Smooth muscle cell of the coronary artery (primary cell): ENCODE measurements at places on chromosomes 16 and 17. TPM values are rescaled to one million over a fixed set of nuclear protein-coding genes. Genes with fewer than 3 reads are reported as not detected.

Gene SLC16A13
- 0.12 and 0.23 TPM in 2 replicates for total RNA-seq

Gene ABCC6
- total RNA-seq = 0.30 and 0.47 TPM in 2 replicates

Gene CHST5
- total RNA-seq = not detected in 2 replicates

Gene KRTAP1-5
- total RNA-seq = not detected in 2 replicates

Gene PRM3
- total RNA-seq = not detected in 2 replicates

Gene TEKT3
- total RNA-seq = 0.59 TPM in 1 of 2 replicates, not detected in the other

Gene GSG1L
- not detected in 2 replicates for total RNA-seq

Gene AATK
- total RNA-seq = under 0.01 and 0.15 TPM in 2 replicates

Gene ZC3H7A
- 21.8 and 28.7 TPM in 2 replicates for total RNA-seq

Gene CIAO3
- total RNA-seq = 24.4 and 28.9 TPM in 2 replicates

Gene CHST4
- total RNA-seq = not detected in 2 replicates

Gene RCVRN
- not detected in 2 replicates for total RNA-seq

Gene NPB
- total RNA-seq = 0.23 and 0.38 TPM in 2 replicates

Gene HOXB6
- 0.08 and 0.12 TPM in 2 replicates for total RNA-seq

Gene ADAM11
- total RNA-seq = 0.23 and 1.4 TPM in 2 replicates

Gene RSAD1
- 14.7 and 14.9 TPM in 2 replicates for total RNA-seq

Gene SRR
- 19.5 and 20.6 TPM in 2 replicates for total RNA-seq

Gene IL34
- total RNA-seq = 5.2 and 8.4 TPM in 2 replicates

Gene PPP1R27
- total RNA-seq = 0.15 TPM in 1 of 2 replicates, not detected in the other

Gene OTOA
- not detected in 2 replicates for total RNA-seq

Gene CDH11
- total RNA-seq = 983 and 1,255 TPM in 2 replicates

Gene ABI3
- 0.08 and 0.47 TPM in 2 replicates for total RNA-seq

Gene TMEM238L
- total RNA-seq = not detected in 2 replicates

Gene CD300A
- total RNA-seq = not detected in 2 replicates

Gene RHBDF2
- 1.2 and 5.9 TPM in 2 replicates for total RNA-seq
